Fibroblast of skin of right biceps (primary cell): ENCODE measurements at places on chromosomes 2 and 18.

- peak; percentile 96 for DNase-seq
These were observed 29.8 kb downstream of the CDC42EP3 start for GRCh38 chr2:37641582-37642171.

DNA sequence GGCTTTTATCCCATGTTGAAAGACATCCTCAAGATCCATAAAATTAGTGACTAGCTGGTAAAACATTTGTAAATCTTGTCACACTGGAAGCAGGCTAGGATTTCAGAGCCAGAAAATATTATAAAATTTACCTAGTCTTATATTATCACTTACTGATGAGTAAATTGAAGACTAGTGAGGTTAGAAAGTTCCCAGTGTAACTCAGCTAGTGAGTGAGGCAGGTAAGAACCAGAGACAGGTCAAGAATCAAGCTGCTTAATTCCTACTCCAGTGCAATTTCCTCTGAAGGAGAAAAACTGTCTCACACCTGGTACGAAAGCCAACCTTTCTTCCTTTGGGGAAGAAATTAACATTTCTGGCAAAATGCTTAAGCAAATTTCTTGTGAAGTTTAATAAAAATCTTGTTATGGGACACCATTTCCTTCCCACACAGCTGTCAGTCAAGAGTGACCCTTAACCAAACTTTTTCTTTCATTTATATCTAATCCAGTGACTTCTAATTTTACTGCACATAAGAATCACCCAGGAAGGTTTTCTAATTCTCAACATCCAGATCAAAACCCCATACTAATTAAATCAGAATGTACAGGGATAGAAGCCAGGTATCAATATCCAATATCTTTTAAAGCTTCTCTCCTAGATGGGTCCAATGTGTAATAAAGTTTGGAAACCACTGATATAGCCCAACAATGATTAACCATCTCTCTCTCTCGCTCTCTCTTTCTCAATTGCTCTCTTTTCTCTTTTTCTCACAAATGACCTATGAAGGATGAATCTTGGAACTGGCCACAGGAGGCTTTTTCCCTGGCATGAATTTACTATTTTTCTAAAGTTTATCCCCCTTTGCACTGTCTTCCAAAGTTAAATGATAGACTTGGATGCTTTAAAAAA lies 264.3 kb upstream of the SLC39A10 start:
- DNase-seq, result no peak

DNA sequence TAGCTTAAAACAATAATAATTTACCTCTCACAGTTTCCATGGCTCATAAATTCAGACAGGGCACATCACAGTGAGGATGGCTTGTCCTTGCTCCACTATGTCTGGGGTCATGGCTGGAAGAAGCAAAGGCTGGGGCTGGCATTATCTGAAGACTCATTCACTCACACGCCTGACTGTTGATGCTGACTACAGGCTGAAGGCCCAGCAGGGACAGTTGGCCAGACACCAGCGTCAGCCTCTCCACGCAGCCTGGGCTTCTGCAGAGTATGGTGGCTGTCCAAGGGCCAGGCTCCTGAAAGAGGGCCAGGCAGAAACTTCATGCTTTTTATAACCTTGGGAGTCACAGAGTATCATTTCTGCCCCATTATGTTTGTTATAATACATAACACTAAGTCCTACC lies 33.4 kb downstream of the YPEL5 start:
- DNase-seq, result no peak

DNA sequence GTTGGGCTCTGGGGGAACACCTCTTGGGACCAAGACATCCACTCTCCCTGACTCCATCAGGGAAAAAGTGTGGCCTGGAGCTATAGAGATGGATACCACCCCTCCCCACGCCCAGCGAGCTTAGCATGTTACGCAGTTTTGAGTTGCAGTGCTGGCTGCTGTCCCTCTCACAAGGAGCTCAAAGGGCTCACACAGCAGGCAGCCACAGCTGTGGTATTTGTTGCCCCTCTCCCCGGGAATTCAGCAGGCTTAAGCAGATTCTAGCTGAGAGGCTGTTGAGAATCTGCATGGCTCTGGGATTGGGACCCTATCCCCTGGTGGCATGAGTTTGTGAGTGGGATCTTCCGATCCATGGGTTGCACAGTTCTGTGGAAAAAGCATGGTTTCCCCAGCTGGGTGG lies 673.1 kb upstream of the FSHR start:
- no peak for DNase-seq

DNA sequence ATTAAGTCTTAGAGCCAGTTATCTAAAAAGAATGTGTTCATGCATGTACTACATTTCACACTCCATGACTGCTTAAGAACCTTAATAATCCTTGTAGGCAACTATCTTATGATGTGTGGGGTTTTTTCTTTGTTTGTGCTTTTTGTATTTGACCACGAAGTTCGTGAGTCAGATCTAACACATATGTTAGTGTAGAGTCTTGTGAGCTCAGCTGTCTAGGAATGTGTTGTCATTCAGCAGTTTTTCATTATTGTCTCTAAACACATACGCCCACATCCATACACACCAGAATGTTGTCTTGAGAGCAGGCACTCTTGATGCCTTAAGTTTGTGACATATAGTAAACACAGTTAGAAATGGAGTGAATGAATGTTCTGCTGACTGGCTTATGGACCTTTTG lies 38.4 kb downstream of the CAB39 start:
- peak; percentile 82 for DNase-seq

DNA sequence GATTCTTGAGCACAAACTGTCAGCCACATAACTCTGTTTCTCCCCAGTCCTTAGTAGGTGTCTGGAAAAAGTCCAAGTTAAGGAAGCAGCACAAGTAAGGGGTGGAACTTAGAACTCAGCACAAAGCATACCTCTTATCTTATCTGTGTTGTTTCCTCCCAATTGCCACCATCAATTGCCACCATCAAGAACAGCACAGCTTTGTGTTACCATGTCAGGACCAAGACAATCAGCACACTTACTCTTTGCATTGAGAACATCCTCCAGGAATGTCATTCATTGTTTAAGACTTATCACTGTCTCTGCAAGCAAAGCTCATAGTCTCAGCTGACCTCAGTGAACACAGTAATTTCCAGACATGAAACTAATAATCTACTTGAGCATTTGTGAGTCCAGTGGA lies 212.7 kb upstream of the FSHR start:
- no peak for DNase-seq

DNA sequence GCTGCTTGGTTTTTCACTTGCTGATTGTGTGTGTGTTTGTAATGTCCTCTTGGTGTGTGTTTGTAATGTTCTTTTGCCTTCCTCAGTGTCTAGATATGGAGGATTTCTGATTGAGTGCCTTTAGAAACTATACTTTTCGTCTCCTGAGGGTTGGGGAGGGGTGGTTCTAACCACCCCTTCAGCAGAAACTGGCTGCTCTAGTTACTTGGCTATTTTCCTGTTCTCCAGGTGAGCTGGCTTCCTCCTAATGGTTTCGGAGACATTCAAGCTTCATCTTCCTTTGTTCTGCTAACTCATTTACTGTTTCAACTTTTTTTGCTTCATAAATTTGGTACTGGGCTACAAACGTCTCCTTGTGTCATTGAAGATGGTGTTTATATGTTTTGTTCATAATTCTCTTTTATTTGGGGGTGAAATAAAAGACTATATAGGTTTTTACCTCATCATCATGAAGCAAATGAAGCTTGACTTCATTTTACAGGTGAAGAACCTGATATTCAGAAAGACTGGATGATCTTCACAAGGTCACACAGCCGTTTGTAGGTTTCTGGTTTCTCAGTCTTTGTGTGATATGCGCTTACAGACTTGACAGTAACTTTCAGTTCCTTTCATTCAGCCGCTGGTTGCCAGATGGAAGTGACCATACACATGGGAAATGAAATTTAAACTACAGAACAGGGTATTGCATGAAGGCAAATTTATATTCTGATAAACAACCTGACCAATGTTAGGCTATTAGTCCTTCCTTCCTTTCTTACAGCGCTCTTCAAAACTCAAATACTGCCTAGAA lies 238.5 kb downstream of the GALR1 start:
- no peak for DNase-seq

DNA sequence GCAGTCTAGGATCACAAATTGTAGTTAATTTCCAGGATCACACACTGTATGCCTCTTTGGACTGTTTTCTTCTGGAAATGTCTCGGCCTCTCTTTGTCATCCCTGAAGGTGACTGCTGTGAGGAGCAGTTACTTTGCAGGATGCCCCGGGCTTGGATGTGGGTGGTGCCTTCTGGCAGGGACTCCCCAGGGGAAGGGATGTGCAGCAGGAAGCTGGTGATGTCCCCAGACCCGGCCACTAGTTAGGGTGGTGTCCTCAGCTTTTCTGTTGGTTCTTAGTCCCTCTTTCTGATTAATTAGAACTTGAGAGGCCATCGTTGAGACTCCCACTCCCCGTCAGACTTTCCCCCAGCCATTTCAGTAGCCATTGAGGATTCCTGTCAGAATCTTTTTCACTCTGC lies 286.6 kb upstream of the HDAC4 start:
- no peak for DNase-seq

DNA sequence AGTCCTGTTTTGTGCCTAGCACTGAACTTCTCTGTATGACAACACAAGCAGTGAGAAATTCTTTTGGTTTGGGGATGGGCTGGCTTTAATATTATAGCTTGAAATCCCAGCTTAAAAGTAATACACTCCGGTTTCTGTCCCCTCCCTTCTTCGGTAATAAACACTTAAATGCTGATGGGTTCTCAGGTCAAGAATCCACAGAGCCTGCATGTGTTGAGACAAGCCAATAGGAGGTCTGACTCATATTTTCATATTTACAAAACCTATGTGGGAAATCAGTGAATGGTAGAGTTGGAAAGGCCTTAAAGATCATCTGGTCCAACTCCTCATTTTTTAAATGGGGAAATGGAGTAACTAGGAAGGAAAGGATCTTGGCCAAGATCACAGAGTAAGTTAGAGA lies 47.5 kb downstream of the VSNL1 start:
- DNase-seq, result no peak

DNA sequence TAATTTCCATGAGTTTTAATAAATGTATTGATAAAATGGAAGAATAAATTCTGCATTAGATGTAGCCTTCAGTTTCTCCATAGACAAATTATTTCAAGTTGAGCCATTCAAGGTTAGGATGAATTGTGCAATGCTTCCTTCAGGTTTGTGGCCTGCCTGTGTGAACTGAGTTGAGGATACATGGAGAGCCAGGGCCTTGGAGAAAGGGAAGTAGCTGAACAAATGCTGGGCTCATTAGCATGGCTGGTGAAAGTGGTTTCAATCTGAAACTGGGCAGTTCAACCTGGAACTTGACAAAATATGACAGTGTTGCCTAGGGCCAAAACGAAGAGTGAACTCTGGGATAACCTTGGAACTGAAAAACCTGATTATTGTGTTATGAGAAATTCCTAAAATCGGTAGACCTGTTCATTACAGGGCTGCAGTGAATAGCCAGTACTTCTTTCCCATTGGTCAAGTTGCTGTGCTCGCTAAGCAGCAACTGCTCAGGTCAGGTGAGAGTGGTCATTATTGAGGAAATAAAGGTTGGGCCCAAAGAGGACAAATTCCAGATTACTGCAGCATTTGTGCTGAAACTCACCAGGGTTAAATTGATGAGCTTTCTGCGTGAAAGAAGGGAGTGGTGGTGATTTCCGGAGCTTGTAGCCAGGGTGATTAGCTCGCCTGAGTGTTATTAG lies 12.7 kb downstream of the INPP1 start:
- DNase-seq, result no peak

GRCh38 chr2:75287624-75288316 lies 88.5 kb upstream of the TACR1 start:
- DNase-seq, result no peak

GRCh38 chr2:134282629-134283400 lies 28.9 kb downstream of the MGAT5 start:
- no peak for DNase-seq

GRCh38 chr2:61714210-61714609 lies 139.7 kb downstream of the FAM161A start:
- DNase-seq, result no peak

GRCh38 chr2:47905386-47906156 lies 727 bp downstream of the FBXO11 start:
- peak; percentile 64 for DNase-seq

DNA sequence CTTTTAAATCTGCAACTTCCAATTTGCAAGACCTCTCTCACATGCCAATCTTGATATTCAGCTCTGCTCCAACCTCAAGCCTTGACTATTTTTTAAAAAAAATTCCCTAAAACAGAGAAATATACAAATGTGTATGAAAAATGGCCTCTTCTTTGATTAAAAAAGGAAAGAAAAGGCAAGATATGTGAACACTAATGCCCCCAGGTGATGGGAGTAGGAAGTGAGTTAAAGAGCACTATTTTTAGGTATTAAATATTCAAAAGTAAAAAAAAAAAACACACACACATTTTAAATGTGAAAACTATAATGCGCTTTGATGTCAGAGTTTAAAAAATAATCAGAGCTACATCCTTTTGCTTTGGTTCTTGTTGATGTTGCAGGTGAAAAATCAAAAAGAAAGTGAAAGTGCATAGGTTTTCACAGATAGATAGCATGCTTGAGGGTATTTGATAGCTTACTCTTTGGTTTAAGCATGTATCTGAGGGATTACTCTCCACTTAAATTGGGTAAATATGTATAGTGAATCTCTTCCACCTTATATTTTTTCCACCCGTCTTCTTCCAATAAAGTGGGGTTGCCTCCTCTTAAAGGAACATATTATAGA lies 406.0 kb upstream of the POU3F3 start:
- peak; percentile 1 for DNase-seq

GRCh38 chr18:74982946-74983635 lies 225.8 kb downstream of the PTGR3 start:
- no peak for DNase-seq

- DNase-seq, result no peak
These were observed 136.8 kb downstream of the MEP1B start for GRCh38 chr18:32326450-32327308.

DNA sequence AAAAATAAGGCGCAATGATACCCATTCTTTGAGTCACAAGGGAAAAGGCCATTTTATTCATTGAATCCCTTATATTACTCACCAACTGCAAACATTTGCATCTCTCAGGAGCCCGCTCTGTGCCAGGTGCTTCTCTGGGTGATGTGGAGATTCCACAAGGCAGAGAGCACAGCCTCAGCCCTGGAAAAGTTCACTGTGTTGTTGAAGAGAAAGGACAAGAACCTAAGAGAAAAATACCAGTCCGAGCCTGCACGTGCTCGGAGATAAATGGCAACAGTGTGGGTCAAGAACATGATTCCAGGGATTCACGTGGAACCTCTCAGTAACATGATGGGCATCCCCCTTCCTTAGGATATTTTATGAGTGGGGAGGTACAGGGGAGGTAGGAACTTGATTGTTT lies 11.8 kb downstream of the GNAL start:
- no peak for DNase-seq

DNA sequence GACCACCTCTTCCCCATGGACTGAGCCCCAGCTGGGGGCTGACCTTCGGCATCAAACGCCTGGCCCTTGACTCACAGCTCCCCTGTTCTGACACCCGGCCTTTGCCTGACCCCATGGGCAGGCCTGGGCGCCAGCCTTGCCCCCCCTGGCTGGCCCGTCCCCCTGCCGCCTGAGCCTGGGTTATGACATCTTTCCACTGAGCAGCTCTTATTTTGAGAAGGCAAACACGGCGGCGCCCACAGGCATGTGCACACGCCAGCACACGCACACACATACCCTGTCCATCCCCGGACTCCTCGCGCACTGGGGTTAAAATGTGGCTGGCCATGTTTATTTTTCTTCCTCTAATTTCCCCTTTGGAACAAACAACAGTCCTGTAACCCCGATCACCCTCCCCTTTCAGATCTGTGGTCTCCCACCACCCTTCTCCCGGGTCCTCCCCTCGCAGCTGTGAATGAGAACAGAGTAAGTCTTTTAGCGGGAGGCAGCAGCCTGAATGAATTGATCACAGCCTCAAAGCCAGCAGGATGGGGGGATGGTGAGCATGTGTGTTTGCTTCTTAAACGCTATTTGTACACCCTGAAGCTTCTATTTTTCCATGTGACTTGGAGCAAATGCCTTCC lies 11.8 kb upstream of the ATOH8 start:
- DNase-seq, result peak; percentile 93

GRCh38 chr2:28338046-28338817 lies 54.4 kb upstream of the FOSL2 start:
- peak; percentile 94 for DNase-seq
